Stimulated activated CD8-positive, alpha-beta memory T cell treated with anti-CD3 and anti-CD28 coated beads, Interleukin-4, amount 100 ng/mL, for 1 hour (primary cell): ENCODE measurements at places on chromosomes 11 and 22.

- DNase-seq, result no peak
Observed at GRCh38 chr22:21780259-21780658, 44.7 kb upstream of the YPEL1 start.

DNA sequence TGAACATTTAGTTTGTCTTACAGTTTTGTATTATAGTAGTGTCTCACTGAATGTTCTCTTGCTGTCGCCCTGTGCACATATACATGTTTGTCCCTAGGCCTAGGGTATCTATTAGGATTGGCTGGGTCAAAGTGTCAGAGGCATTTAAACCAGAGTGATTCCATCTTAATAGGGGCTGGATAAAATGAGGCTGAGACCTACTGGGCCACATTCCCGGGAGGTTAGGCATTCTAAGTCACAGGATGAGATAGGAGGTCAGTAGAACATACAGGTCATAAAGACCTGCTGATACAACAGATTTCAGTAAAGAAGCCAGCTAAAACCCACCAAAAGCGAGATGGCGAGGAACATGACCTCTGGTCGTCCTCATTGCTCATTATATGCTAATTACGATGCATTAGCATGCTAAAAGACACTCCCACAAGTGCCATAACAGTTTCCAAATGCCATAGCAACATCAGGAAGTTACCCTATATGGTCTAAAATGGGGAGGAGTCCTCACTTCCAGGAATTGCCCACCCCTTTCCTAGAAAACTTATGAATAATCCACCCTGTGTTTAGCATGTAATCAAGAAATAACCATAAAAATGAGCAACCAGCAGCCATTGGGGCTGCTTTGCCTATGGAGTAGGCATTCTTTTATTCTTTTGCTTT lies 82.6 kb downstream of the LDLRAD3 start:
- DNase-seq, result no peak

DNA sequence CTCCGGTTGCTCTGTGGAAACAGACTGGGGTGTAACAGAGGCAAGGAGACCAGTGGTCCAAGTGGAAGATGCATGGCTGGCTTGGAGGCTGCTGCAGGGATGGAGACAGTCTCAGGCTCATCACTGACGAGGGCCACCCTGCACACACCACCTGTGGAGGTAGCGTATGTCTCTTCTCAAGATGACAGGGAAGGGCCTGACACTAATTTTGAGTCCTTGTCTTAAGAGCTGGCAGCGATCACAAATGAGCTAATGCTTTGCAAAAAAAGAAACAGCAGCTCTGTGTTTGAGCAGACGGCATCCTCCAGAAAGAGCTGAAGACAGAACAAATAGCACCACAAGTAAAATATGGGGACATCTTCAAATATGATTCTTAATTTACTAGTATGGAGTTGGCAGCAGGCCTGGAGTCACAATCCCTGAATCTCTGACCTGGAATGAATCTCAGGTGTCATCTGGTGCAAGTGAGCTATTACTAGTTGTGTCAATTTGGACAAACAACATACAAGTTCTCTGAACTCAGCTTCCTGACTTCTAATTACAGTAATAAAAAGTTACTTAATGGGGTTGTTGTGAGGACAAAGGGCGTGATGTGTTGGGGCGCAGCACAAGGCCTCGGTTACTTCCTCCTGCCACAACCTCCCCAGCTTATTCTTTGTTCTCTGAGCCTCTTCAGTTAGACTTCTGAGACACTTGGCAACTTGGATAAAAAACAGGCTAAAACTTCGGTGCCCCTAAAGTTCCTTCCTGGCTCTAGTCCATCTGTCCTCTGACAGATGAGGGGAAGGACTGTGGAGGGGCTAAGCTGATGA lies 95.2 kb upstream of the BID start:
- no peak for DNase-seq

DNA sequence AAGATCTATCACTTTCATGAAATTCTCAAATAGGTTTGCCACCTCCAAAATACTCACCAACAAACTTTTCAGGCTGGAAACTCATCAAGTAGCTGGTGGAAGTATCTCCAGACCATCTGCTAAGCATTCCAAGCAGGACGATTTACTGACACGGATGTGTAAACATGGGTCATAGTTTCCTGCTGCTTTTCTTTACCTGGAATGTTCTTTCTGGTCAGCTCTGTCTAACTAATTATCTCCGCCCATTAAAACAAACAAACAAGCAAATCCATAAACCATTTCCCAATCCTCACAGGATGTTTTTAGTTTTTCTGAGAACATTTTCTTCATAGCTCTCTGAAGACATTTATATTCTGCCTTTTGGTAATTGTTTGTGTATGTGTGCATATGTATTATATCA lies 397.0 kb downstream of the METTL15 start:
- DNase-seq, result no peak

DNA sequence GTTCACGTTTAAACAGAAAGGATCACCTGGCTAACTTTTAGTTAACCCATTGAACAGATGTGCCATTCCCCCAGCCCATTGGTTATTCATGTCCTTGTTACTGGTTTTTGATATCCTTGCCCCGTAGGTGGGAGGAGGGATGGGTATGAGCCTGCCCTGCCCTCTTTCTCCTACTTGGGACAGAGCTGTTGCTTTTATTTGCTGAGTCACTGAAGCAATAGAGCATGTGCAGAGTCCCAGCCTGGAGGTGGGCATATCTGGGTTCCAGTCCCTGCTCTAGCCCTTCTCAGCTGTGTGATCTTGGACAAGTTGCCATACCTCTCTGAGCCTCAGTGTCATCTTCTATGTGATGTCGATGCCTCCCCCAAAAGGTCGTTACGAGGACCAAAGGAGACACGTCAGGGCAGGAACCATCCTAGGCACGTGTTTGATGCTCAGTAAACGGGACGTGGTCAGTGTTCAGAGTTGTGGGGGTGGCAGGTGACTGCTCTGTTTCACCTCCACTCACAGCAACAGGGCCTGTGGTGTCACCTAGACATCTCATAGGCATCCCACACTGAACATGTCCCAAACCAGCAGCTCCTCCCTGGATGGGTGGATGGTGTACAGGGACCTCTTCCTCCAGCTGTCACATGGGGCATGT lies 61.0 kb downstream of the BMAL1 start:
- DNase-seq, result no peak
